Adrenal gland (tissue), 19 donors: ENCODE measurements at places on chromosomes 2 and 18. TPM values are rescaled to one million over a fixed set of nuclear protein-coding genes. Genes with fewer than 3 reads are reported as not detected.

MEIS1 gene
- total RNA-seq: 84.2 TPM

CDCA7 gene
- total RNA-seq: 0.97 TPM

- no peak for DNase-seq
Observed at GRCh38 chr2:45469314-45470099, 141.6 kb downstream of the SRBD1 start.

DNA sequence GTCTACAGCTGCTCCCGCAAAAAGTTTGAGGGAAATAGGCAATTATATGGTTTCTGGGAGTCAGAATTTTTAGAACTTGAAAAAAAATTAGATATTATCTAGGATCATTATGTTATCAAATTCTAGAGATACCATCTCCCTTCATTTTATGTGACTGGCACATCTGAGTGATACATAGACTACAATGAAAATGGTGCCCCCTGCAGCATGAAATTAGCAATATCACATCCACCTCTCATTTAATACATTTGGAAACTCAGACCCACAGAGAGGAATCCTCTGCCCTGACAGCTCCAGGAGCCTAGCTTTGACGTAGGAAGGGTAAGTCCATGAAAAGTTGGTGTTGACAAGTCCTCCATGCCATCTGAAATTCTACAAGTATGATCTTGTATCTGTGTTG, 381.6 kb downstream of the SUCLG1 start:
- peak; percentile 23 for DNase-seq

PPP4R1 gene
- total RNA-seq: 46.8 TPM

ELOA2 gene
- not detected for total RNA-seq

DNA sequence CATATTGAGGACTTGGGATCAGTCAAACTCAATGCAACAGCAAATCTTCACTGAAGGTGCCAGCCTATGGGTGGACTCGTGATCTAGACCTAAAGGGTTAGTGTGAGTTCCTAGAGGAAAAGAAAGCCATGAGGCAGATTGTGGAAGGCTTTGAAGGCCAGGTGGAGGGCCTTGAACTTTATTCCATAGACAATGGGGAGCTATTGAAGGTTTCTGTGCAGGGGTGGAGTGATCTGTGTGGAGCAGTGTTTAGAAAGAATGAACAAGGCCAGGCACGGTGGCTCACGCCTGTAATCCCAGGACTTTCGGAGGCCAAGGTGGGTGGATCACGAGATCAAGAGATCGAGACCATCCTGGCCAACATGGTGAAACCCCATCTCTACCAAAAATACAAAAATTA, 61.5 kb downstream of the EPAS1 start:
- DNase-seq: no peak

REG1A gene
- 8.0 TPM for total RNA-seq

- DNase-seq: no peak
Observed at GRCh38 chr2:240351826-240352426, 83.5 kb upstream of the GPC1 start.

SAG gene
- total RNA-seq: not detected

TM4SF20 gene
- total RNA-seq: not detected

DNA sequence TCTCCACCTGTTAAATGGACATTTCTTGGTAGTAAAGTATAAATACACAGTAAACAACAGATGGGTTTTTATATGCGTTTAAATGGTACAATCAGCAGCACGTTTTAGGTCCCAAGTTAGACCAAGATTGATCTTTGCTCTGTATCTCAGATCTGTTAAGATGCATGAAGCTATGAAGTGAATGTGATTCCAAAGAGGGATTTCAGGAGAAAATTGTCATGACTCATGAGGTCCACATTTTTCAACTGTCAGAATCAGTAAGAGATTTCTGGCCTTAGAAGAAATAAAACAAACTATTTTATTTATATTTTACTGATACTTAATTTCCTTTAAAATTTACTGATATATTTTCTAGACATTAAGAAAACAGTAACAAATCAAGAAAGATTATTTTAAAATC, 142.7 kb downstream of the EML6 start:
- DNase-seq: no peak

- DNase-seq: no peak
Observed at GRCh38 chr2:199370150-199370780, 87.5 kb downstream of the SATB2 start.

NCL gene
- total RNA-seq: 369 TPM

DYSF gene
- total RNA-seq: 14.6 TPM

CRYGA gene
- not detected for total RNA-seq

DNA sequence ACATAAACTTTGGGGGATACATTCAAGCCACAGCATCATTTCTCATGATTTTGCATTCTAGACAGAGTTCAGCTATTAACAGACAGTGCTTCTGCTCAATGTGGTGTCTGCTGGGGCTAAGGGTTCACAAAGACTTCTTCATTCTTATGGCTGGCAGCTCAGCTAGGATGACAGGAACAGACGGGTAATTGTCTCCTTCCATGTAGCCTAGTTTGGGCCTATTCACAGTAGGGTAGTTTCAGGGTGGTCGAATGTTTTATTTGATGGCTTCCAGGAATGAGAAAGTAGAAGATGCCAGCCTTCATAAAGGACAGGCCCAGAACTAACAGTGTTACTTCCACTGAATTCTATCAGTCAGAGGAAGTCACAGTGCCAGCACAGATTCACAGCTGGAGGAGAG, 26.0 kb upstream of the BCL2L11 start:
- no peak for DNase-seq

EVX2 gene
- not detected for total RNA-seq

DNA sequence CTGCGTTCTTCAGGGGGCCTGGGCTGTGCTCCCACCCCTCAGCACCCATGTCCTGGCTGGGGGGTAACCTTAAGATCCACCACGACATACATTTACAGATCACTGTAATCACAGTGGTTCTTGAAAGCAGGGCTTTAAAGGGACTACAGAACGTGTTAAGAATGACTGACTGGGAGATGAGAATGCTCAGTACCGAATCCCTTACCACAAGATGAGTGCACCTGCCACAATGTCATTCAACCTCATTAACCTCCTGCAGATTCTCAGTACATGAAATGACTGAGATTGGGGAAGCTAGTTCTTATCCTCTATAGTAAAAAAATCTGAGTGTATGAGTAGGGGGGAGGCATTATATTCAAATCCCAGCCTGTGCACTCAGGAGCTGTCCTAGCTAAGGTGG, 10.5 kb upstream of the PIEZO2 start:
- DNase-seq: no peak

DNA sequence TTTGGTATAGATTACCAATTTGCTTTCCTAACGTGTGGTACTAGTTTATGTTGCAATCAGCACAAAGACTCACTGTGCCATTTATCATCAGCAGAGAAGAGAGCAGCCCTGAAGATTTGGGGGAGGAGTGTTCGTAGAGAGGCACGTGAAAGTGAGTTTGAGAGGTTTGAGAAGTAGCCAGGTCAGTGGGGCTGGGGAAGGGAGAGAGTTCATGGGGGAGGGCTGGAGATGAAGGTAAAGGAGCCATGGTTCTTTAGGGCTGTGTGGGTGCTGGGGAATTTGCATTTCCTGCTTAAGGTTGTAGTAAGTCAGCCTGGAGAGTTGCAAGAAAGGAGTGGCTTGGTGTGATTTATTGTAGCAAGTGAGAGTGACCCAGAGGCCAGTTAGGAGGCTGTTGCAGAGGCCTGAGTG, 172.1 kb downstream of the NEDD4L start:
- DNase-seq: peak; percentile 62

GRCh38 chr2:6960659-6961058, 43.4 kb downstream of the RNF144A start:
- DNase-seq: peak; percentile 60

GRCh38 chr18:78542204-78542603, 437.4 kb upstream of the SALL3 start:
- peak; percentile 68 for DNase-seq

DNA sequence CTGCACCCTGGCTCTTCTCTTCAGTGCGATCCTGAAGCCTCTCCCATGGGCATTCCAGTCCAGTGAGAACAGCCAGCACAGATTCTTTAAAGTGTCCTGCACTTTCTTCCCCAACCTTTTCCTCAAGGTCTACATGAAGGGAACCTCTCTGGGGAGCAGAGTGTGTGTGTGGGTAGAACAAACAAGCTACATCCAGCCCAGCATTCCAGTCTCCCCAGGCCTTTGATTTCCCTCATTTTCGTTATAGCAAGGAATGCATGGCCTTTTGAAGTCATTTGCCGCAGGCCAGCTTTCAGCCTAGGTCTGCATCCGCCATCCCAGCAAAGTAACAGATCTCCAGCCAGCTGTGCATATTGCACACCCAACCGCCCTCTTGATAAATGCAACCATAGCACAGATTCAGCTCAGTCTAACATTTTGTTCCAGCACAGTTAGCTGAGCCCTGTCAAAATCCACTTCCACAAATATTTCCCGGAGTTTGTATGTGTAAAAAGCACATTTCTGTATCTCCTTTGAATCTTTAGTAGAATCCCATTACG, 44.6 kb downstream of the CD8B2 start:
- DNase-seq: no peak

DNA sequence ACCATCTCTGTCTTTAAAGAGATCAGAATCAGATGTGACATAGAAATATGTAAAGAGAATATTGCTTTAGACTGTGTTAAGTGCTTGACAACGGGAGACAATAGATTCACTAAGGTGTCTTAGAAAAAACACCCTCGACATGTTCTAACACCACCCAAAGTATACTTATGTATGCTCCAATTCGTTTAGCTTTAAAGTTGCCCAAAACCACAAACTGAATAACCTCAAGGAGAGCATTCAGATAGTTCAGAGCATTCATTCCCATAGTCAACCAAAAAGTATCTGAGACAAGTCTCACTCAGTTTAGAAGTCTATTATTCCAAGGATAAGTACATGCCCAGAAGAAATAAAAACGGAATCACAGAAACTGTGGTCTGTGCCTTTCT, 96.4 kb downstream of the KYNU start:
- DNase-seq: no peak

DNA sequence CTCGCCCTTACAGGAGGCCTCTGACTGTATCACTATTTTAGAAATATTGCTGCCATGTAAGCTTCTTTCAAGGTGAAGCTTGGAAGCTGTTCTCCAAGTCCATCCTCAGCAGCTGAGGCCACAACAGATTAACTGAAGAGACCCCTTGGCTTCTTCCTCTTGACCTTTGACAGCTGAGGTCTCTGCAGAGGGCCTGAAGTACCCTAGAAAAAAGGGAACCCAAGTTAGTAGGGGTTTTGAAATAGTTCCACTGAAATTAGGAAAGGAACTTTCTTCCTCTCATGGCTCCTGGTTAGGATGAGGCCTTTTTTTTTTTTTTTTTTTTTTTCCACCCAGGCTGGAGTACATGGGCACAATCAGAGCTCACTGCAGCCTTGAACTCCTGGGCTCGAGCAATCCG, 15.5 kb upstream of the IHH start:
- DNase-seq: no peak

- no peak for DNase-seq
Observed at GRCh38 chr18:22436136-22436535, 18.4 kb upstream of the CTAGE1 start.

SGPP2 gene
- total RNA-seq: 15.7 TPM

GRCh38 chr2:139366681-139367080, 586.5 kb upstream of the NXPH2 start:
- DNase-seq: no peak

GRCh38 chr2:221969087-221969829, 329.5 kb downstream of the PAX3 start:
- peak; percentile 28 for DNase-seq

VWA3B gene
- total RNA-seq: not detected

DNA sequence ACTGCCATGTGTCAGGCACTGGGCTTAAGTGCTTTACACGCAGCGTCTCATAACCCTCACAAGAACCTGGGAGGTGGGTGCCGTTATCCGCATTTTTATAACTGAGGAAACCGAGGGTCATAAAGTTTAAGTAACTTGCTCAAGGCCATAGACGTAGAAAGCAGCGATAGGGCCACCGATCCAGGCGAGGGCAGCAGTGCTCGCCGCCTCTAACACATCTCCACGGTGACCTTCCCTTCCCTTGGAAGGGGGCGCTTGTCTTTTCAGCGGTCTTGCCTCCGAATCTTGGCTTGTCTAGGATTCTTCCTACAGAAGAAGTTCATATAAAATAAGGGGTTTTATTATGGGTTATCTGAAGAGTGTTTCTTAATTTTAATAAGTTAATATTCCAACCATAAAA, 186.6 kb downstream of the GBX2 start:
- no peak for DNase-seq

DNA sequence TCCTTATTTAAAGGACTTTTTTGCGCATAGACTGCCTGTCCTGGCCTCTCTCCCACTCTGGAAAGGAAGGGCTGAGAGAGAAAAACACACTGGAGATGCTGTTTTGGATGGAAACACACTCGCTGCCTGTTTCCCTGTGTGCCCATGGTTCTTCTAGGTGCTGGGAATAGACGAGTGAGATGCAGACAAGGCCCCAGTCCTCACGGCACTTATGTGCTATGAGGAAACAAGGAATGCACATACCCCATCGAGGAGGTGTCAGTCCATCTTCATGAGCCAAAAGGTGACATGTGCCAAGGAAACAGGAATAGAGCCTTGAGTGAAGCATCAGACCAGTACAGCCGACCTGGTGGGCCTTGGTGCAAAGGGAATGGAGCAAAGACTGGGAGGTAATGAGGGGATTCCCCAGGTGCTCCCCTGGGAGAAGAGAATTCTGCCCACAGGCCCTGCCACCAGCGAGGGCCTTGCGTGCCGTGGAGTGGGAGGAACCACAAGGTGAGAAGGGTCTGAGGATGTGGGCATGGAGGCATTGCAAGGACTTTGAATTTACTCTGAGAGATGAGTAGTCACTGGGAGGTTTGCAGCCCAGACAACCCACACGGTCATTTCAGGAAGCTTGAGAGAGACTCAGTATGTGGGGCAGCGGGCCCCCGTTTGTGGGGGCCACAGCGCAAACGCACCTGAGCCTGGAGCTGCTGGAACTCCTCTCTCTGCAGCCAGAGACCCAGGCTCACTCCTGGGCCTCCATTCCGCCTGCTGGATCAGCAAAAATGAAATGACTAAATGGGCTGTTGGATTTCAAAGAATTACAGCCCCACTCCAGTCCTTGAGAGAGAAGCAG, 197.5 kb upstream of the COPS8 start:
- no peak for DNase-seq

DNA sequence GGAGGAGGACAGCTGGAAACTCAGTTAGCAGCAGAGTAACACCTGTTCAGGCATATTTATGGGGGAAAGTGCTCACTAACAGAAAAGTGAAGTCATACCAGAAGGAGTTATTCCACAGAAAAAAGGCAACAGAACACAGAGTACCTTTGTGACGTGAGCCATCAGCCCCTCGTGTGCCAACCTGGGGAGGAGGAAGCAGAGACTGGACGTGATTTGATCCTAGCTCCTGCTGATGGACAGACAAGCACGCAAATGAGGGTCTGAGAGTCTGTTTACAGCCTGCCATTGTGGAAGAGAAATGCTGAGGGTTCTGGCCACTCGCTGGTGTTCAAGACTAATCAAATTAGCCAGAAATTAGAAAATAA, 120.7 kb downstream of the ZNF521 start:
- no peak for DNase-seq
